ENCODE measurements at places on chromosomes 13 and 19.

DNA sequence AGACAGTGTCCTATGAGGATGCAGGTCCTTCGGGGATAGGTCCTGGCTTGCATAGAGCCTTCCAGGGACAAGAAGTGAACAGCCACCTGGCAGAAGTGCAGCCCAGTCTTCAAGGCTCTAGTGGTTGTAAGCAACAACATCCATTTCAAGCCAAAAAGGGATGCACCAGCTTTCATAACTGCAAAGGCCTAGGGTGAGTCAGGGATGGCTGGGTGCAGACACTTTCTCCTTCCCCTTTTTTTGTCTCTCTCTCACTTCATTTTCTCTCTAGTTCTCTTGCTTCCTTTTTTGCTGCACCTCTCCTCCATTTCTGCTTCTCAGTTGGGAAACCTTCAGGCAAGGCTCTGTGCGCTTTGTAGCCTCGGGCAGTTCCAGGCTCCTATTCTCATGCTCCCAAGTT is 196.2 kb upstream of the ZNF536 start:
- no peak for DNase-seq

- no peak for DNase-seq
Observed at GRCh38 chr13:75830842-75831241, 194.7 kb downstream of the LMO7 start.

DNA sequence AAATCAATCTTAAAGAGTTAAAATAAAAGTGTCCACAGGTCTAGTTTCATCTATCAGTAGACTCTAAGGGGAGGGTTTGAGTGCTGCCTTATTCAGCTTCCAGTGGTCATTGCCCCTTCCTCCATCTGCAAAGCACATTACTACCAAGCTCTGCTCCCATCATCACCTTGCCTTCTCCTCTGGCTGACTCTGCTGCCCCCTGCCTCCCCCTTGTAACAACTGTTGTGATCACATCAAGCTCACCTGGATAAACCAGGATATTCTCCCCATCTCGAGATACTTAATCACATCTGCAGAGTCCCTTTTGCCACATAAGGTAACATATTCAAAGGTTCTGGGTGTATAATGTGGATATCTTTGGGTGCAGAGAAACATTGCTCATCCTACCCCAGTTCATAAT is 43.3 kb upstream of the GPC6 start:
- no peak for DNase-seq

- DNase-seq, result no peak
Observed at GRCh38 chr13:105329359-105329758, 1206.1 kb downstream of the EFNB2 start.

- no peak for DNase-seq
Observed at GRCh38 chr13:38897521-38897920, 93.1 kb downstream of the STOML3 start.

- no peak for DNase-seq
Observed at GRCh38 chr19:17005000-17005399, 21.6 kb downstream of the CPAMD8 start.

DNA sequence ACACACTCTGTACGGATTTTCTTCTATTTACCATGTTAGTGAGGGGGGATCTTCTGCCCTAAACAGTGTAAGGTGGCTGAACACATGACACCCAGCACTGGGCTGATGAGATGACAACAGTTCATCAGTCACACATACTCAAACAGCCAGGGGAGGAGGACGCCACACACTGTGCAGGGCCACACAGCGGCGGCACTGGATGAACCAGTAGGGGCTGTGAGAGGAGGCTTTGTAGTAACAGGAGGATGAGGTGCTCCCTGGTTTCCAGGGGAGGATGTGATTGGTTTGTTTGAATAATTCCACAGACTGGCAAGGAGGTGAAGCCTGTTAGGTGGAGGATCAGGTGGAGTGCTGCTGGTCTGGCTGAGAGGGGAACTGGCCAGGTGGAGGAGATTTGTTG is 16.3 kb upstream of the GTF3A start:
- DNase-seq, result no peak

DNA sequence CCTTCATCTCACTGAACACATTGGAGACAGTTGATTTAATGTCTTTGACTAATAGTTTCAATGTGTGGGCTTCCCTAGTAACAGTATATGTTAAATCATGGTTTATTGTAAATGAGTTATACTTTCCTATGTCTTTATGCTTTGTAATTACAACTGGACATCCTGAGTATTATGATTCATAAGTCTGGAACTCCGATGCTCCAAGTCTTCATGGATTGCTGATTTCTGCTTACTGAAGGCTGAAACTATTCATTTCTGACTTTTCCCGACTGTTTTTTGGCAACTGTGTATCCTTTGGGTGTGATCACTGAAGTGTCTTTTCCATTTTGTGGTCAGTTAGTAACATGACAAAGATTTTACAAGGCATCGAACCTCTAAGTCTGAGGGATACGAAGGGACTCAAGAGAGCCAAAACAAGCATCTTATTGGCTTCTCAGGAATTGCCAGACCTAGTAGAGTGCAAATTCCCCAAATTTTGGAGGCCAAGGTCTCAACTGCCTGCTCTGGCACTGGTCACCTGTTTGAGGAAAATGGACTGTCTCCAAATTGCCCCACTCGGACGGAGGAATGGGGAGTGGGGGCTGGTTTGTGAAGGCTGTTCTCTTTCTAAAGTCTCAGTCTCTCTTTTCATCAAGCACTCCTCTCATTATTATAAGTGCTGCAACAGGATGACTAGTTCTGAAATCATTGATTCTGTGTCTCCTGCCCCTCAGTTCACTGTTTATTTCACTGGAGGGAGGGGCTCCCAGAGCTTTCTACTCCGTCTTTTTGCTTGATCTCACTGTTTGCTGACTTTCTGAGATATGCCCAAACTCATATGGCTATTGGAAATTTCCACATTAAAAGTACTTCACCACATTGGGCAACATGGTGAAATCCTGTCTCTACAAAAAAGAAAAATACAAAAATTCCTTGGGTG is 20.2 kb upstream of the CD70 start:
- DNase-seq, result no peak

- DNase-seq, result no peak
Observed at GRCh38 chr13:59666504-59666903, 497.2 kb downstream of the DIAPH3 start.

GRCh38 chr13:100611678-100612492 is 23.3 kb upstream of the GGACT start:
- DNase-seq, result no peak

DNA sequence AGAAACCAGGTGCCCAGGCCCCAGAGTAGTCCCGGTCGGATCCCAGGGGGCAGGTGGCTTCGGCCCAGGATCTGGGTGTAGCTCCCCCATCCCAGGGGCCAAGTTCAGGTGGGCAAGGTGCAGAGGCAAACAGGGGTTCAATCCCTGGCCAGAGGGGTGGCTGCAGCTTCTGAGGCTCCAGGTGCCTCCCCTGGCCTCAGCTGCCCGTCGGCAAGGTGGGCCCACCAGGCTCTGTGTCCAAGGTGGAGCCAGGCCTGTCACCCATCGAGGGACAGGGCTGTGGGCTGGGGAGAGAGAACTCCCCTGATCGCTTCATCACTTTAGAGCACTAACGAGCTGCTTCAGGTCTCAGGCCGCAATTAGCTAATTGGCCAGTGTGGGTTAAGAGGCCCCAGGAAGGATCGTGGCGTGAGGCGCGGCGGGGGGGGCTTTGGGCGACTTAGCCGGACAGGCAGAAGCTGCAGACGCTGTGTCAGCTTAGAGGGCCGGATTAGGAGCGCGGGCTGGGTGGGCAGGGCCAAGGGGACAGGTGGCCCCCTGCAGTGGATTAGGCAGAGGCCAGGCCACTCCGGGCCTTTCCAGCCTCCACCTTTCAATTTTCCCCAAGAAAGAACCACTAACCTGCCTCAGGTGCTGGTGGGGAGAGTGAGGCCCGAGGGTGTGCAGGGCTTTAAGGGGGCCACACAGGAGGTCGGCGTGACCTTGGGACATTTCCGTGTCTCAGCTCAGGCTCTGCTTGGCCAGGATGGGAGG is 2.8 kb upstream of the RAX2 start:
- DNase-seq, result no peak

DNA sequence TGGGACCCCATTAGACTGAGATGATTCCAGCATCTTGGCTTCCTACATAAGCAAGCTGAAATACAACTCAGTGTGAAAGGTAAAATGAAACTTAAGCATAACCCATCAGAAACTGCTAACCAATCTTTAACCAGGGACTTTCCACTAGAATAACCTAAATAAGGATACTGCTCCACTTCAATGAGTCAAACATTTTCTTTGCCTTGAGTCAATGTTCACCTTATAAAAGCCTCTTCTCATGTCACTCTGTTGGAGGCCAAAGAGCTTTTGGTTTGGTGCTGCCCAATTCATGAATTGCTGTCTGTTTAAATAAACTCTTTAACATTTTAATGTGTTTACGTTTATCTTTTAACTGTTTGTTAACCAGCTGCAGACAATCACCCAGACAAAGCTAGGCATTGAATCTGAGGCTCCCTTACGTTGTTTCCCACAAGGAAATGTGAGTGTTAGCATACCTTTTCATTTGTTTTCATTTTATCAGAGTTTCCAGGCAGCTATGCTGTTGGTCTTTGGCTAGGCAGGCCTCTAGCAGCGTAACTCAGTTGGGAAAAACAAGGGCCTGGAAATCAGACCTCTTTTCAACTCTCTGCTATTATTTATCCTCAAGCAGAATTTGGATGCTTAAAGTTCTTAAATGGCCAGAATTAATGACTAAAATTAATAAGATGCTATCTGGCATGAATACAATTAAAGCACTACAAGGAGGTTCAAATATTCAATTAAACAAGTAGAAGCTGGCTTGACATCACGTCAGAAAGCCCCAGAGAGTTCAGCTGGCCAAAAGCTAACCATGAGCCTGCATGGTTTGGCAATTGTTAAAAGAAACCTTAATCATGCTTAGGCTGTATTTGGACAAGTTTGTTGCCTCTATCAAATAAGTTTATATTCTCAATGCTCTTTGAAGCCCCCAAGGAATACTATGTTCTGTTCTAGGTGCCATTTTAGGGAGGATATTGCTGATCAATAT is 200.2 kb downstream of the DCLK1 start:
- DNase-seq, result no peak

Data from NCI-H2081 treated with DMSO at 0.1 percent for 48 hours (cell line).